ENCODE measurements at places on chromosomes 5 and 9.

- no peak for DNase-seq
Measured at GRCh38 chr5:135160036-135160675, 126.1 kb upstream of the PITX1 start.

- no peak for DNase-seq
Measured at GRCh38 chr9:21505425-21506179, 23.5 kb upstream of the IFNE start.

DNA sequence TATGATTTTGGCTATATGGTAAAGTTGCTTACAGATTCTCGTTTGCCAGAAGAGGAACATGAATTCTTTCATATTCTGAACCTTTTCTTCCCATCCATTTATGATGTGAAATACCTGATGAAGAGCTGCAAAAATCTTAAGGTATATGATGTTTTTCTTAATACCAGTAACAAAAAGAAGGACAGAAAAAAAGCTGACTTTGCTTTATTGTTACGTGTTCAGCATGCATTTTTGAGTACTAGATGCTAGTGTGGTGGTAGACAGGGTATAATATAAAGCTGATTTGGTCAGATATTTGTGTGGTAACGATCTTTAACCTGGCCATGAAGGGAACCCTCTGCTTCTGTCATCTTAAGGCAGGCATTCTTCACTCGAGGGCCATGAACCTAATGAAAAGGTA is 13.3 kb downstream of the CNOT8 start:
- DNase-seq = no peak

GRCh38 chr9:135240871-135241311 is 153.4 kb downstream of the OLFM1 start:
- DNase-seq = no peak

GRCh38 chr9:110131499-110131898 is 76.5 kb downstream of the C9orf152 start:
- DNase-seq = no peak

DNA sequence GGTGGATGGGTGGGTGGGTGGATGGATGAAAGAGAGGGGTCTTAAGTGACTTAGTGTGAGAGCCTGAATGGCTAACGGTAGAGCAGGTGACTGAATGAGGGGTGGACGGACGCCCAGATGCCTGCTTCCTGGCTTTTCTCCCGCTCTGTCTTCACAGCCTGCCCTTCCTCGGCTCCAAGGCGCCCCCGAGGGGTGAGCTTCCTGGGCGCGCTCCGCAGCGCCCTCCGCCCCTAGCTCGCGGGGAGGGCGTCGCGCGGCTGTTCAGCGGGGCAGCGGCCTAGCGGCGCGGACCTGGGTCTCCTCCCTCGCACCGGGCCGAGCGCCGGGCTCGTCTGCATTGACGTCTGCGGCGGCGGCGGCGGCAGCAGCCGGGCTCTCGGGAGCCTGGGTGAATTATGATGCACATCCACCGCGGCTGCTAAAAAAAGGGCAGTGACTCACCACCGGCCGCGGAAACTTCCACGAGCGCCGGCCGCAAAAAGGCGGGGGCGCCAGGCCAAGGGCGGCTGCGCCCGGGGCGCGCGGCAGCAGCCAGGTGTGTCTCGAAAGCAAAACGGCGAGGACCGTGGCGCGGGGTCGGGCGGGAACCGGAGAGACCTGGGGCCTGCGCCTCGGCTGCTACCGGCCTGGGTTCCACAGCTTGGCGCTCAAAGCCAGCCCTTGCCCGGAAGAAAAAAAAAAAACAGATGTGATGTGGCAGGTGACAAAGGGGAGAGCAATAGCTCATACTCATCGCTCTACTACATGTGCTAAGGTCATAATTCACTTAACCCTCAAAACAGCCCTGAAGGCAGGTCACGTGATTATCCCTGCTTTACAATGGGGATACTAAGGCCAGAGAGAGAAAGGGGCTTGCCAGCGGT is 143.0 kb upstream of the ADRA1B start:
- peak; percentile 61 for DNase-seq

DNA sequence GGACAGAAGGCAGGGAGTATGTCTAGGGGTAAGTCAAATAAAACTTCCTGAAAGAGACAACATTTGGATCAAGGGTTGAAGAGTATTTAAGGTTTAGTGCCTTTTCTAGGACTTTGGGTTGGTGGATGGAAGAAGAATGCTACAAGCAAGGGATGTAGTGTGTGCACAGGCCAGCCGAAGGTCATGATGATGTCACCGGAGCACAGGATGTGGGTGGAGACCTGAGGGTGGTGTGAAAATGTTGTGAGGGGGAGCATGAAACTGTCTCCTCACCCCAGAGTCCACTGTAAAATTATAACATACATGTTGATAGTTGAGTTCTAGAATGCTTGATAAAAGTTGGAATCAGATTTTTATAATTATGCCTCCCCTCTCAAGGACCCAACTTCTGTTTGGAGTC is 553.3 kb upstream of the SGCD start:
- DNase-seq = no peak

- DNase-seq = no peak
Measured at GRCh38 chr5:30933599-30933998, 259.9 kb upstream of the CDH6 start.

DNA sequence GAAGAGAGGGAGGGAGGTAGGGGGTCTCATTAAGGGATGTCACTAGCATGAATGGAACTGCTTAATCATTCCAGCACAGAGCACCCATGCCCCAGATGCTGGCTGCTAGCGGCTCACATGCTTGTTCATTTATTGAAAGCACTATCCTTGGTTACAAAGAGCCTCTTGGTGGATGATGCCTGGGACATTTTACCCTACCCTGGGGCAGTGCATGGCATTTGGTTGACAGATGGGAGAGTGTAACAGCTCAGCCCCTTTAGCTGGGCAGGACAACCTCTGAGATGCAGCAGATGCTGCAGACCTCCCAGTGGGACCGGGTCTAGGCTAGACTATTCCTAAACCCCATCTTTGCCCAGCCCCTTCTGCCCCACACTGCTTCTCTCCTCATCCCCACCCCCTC is 46.9 kb upstream of the TCERG1 start:
- DNase-seq = no peak

DNA sequence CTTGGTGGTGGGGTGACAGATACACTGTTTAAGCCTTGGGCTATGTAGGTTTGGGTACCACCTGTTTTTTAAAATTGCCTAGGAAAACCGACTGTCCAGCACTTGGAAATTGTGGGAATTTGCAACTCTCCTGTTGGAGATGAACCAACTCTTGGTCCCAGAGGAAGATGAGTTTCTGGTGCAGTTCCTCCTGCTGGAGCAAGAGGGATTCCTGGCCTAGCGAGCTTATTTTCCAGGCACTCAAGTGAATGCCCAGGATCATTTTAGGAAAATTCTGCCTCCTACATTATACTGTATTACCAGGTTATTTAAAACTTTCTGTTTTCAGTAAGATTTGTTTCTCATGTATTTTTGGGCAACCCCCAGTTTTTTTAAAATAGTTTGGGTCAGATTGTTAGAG is 33.7 kb downstream of the AP3S1 start:
- DNase-seq = no peak

DNA sequence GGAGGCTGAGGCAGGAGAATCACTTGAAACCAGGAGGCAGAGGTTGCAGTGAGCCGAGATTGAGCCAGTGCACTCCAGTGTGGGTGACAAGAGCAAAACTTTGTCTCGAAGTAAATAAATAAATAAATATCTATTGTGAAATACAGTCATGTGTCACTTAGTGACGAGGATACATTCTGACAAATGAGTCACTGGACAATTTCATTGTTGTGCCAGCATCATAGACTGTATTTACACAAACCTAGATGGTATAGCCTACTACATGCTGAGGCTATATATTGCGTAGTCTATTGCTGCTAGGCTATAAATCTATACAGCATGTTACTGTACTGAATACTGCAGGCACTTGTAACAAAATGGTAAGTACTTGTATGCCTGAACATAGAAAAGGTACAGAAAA is 61.1 kb upstream of the CCL21 start:
- DNase-seq = no peak

GRCh38 chr5:135013947-135014570 is 20.0 kb downstream of the PITX1 start:
- DNase-seq = no peak

GRCh38 chr9:137236936-137237421 is 4.1 kb upstream of the TUBB4B start:
- no peak for DNase-seq

- no peak for DNase-seq
Measured at GRCh38 chr9:32965999-32966722, 35.3 kb downstream of the APTX start.
